ENCODE measurements at places on chromosomes 4 and X.

DNA sequence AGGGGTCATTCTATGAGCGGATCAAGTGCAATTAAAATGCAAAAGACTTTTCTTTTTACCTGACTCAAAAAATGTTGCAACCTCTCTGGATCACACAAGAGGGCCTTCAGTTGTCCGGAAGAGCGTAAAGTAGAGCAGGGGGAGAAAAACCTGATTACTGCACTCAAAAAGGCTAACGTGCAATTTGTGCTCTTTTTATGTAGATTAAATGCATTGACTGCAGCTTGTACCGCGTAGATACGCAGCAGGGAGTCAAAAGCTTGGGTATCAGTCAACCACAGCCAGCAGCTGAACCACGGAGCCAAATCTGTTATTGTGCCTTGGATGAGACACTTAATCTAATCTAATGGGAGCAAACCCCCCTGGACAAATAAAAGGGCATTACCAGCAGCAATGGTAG is 107.3 kb upstream of the RAI2 start:
- DNase-seq, result no peak

GRCh38 chr4:42533042-42533441 is 123.9 kb downstream of the ATP8A1 start:
- no peak for DNase-seq

DNA sequence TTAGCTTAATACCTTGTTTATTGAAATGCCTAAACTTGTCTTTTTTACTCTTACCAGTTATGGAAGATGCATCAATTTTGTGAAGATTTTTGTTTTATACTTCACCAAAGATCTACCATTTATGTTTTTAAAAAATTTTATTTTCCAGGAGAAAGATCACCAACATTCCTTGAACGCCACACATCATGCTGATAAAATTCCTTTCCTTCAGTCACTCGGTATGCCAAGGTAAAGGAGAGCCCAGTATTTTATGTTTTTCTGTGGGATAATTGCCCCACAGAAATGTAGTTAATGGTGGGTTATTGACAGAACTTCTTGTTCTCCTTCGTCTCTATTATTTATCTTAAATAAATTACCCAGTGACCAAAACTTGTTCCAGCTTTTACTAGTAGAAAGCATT is 217.0 kb downstream of the GC start:
- no peak for DNase-seq

DNA sequence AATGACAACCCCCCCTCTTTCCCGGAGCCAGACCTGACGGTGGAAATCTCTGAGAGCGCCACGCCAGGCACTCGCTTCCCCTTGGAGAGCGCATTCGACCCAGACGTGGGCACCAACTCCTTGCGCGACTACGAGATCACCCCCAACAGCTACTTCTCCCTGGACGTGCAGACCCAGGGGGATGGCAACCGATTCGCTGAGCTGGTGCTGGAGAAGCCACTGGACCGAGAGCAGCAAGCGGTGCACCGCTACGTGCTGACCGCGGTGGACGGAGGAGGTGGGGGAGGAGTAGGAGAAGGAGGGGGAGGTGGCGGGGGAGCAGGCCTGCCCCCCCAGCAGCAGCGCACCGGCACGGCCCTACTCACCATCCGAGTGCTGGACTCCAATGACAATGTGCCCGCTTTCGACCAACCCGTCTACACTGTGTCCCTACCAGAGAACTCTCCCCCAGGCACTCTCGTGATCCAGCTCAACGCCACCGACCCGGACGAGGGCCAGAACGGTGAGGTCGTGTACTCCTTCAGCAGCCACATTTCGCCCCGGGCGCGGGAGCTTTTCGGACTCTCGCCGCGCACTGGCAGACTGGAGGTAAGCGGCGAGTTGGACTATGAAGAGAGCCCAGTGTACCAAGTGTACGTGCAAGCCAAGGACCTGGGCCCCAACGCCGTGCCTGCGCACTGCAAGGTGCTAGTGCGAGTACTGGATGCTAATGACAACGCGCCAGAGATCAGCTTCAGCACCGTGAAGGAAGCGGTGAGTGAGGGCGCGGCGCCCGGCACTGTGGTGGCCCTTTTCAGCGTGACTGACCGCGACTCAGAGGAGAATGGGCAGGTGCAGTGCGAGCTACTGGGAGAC is 1.6 kb downstream of the PCDH10 start:
- DNase-seq, result no peak

- DNase-seq, result no peak
Measured at GRCh38 chrX:49829016-49829415, at the start of gene PAGE4. Gene PAGE4, plus strand, starts transcription at chrX:49829303. Its CDS starts 1,126 bp downstream, at chrX:49830429.

- DNase-seq, result no peak
Measured at GRCh38 chr4:187606581-187606980, 389.0 kb upstream of the ZFP42 start.

- no peak for DNase-seq
Measured at GRCh38 chr4:73308286-73308685, 49.7 kb upstream of the ANKRD17 start.

GRCh38 chr4:178140326-178140915 is 698.2 kb upstream of the AGA start:
- no peak for DNase-seq

- DNase-seq, result no peak
Measured at GRCh38 chrX:26442340-26442739, 226.4 kb downstream of the MAGEB5 start.

DNA sequence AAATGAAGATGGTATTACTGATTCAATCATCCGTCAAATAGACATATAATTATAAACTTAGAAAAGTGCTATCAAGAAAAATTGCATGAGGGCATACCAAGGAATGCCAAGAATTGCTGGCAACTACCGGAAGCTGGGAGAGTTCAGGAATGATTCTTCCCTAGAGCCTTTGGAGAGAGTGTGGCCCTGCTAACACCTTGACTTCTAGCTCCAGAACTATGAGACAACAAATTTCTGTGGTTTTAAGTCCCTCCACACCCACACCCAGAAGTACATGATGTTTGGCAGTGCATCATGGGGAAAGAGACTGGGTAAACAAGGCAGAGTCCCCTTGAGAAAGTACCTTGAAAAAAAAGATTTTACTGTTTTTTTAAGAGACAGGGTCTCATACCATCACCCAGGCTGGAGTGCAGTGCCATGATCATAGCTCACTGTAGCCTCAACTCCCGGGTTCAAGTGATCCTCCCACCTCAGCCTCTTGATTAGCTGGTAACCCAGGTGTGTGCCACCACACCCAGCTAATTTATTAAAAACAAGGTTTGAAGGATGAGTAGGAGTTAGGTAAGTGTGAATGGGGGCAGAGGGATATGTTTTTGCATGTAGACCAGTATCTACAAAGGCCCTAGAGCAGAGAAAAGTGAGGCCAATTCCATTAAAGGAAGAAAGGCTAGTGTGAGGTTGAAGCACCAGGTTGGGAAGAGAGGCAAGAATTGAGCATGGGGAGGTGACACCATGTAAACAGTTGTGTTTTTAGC is 53.1 kb downstream of the GSX2 start:
- DNase-seq, result no peak

GRCh38 chr4:132824761-132825160 is 324.3 kb upstream of the PCDH10 start:
- DNase-seq, result no peak

DNA sequence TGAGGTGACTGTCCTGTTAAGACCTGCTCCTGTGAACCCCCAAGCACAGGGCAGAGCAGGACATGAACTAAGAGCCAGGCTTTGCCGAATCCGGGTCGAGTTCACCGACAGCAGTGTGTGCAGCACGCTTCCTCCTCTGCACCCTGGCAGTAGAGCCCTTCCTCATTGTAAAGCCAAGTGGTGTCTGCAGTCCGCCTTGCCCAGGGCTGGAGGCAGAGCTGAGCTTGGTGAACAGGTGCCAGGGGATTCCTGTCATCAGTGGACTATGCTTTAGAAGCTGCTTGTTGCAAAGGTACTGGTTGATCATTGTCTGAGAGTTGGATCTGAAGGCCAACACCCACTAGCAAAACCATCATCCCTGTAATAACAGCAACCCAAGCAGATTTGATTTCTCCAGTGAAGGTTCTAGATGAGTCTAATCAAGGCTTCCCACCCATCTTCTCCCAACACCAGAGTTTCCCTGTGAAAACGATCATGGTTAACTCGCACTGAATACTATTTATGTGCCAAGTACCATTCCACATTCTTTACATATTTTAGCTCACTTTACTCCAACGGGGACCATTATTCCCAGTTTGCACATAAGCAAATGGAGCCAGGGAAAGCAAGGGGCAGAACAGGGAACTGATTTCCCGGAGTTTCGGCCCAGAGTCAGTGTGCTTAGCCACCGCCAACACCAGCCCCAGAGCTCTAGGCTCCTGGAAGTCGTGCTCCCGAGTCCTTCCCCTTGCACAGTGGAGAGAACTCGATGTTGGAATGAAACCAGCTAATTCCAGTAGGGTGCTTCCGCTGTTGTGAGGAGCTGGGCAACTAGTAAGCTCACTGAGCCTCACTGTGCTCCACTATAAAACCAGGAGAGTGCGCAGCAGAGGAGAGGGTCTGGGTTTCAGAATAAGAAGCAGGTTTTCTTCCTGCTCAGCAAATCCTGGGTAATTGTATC is 1.4 kb upstream of the SLC34A2 start:
- no peak for DNase-seq

DNA sequence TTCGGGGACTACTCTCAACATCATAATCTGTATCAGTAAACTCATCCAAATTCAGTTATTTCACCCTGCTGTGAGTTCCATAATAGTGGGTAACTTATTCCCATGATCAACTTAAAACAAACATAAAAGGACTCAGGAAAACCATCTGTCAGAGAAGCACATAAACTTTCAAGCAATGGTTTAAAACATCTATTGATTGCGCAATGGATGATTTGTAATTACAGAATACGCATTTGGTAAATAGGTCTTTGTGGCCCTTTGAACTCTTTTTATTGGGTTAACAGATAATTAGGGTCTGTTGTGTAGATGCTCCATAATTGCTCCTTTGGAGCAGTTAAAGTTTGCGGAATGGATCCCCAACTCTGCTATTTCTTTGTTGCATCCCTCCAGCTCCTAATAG is 115.3 kb downstream of the KIT start:
- DNase-seq, result no peak

DNA sequence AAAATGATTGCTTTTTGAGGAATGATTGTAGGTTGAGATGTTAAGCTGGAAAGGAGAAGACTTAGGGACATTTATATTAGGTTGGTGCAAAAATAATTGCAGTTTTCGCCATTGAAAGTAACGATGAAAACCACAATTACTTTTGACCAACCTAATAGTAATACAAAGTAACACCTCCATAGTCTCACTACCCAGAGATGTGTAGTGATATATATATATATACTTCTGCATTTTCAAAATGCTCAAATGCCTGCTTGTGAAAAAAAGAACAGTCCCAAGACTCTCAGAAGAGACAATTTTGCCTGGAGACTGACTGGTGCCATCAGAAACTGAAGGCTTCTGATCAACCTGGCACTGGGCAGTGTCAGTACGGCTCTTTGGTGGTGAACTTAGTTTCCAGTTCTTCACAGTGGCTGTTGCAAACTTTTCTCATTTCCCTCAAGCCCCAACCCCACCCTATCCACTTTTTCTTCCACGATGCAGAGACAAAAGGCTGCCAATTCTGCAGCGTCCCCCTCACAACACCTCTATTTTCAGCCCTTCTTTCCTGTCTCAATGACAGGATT is 35.1 kb upstream of the TAPT1 start:
- DNase-seq, result no peak

- no peak for DNase-seq
Measured at GRCh38 chr4:148542922-148543623, 100.9 kb upstream of the NR3C2 start.

DNA sequence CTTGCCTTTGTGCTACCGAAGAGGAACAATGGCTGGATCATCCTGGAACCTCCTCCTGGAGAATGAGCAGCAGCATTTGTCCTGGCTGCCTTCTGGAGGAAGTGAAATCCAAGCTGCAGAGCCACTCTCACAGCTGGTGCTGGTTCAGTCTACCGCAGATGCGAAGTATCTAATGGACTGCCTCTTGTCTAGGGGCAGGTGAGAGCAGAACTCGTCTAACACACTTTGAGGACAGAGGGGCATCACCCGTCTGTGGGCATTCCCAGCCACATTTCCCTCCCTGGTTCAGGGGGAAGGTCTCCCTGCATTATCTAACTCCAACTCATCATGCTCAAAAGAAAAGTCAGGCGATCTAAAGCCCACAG is 338.2 kb upstream of the GATB start:
- DNase-seq, result no peak

GRCh38 chr4:87399148-87399547 is 8.2 kb upstream of the HSD17B11 start:
- no peak for DNase-seq

- DNase-seq, result no peak
Measured at GRCh38 chr4:172152284-172152683, 339.1 kb downstream of the GALNTL6 start.

GRCh38 chr4:87007528-87008446 is 73.0 kb downstream of the AFF1 start:
- DNase-seq, result peak; percentile 23

GRCh38 chrX:123493857-123494256 is 239.0 kb downstream of the THOC2 start:
- DNase-seq, result no peak

DNA sequence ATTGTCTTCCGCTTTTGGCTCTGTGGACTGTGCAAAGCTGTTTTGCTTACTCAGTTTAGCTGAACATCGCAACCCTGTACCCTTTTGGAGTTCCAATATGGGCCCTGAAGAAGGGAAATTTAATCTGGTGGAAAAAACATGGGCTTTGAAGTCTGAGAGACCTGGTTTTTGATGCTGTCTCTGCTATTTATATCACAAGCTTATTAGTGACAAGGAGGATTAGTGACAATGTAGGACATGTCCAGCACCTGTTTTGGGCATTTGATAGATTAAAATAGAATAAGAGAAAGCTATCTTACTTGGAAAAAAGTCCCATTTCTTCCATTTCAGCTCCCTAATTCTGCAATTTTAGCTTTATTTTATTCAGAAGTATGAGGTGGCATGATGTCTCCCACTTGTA is 417.3 kb downstream of the SPRY1 start:
- no peak for DNase-seq

DNA sequence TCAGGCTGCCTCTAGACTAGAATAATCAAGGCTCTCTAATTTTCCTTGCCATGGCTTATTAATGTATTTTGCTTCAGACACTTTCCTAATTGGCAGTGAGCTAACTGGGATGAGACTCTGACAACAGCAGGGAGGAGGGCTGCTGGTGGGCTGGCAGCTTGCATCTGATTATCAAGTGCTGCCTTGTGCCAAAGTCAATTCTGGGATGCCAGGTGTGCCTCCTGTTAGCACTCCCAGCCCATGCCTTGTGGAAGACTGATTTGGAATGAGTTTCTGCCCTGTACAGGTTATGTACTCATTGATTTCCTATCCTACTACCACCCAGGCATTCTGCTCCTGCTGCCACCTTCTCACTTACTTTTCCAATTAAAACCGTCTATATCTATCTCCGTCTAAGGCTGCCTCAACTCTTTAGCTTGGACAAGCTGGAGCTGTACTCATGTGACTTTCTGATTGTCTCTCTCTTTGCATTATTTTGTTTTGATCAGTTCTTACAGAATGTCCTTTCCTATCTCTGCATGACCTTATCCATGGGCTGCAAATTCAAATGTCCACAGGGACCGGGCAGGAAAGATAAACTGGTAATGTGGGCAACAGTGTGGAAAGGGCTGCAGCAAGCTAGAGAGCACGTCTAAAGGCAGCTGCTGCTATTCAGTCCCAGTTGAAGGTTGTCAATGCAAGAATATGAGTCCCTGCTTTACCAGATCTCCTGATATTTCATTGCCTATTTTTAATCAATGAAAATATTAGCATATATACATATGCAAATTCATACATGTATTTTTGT is 112.6 kb downstream of the GABRA2 start:
- no peak for DNase-seq

GRCh38 chr4:44319129-44319528 is 129.5 kb downstream of the KCTD8 start:
- DNase-seq, result no peak

GRCh38 chr4:52420330-52420729 is 238.8 kb downstream of the USP46 start:
- DNase-seq, result no peak

Data from stimulated activated CD8-positive, alpha-beta memory T cell treated with anti-CD3 and anti-CD28 coated beads, Interleukin-7, amount 100 ng/mL, for 4 hours (primary cell).